ENCODE measurements at places on chromosomes 13 and 19.

GRCh38 chr13:111872475-111873150, 194.3 kb upstream of the SOX1 start:
- DNase-seq = no peak

GRCh38 chr13:64709079-64709478, 2521.1 kb downstream of the PCDH9 start:
- DNase-seq = no peak

DNA sequence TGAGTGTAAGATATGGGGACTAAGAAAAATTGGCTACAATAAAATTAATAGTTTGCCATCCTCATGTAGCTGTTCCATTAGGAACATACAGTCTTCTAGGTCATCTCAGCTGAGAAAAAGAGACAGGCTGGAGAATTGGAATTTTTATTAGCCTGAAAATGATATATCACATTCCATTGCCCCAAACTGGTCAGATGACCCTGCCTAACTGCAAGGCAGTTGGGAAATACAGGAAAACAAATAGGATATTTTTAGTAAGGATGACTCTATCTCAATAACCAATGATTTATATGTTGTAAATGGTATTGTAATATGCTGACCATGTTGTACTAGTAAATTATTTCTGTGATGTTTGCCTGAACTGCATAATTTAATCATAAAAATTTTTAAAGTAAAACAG, 673.8 kb downstream of the PCDH9 start:
- no peak for DNase-seq

DNA sequence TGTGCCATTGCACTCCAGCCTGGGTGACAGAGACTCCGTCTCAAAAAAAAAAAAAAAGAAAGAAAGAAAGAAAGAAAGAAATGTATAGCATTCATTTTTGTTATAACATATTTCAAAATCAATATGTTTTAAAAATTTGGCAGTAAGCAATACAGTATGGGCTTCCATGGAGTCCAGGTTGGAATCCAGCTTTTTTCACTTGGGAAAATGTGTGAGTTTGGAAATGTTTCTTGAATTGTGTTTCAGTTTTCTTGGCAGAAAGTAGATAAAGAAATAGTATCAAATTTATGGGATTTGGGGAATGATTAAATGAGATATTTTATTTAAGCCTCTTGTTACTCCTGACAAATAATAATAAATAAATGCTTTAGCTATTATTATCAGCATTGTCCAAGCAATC, 225.6 kb downstream of the PCDH9 start:
- DNase-seq = no peak

DNA sequence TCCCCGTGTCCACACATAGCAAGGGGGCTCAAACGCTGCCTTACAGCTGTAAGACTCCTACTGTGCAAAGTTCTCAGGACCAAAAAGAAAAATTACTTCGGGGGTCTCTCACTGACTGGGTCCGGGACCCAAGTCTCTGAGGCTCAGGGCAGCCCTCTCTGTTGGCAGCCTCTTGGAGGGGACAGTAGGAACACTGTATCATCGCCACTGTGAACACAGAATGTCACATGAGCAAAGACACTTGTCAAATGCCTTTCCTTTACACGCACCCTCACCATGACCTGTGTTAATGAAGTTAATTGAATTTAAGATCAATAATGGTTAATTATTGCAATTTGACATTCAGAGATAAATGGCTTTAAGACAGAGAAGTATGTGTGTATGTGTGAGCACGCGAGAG, 49.6 kb downstream of the TSHZ3 start:
- DNase-seq = no peak

DNA sequence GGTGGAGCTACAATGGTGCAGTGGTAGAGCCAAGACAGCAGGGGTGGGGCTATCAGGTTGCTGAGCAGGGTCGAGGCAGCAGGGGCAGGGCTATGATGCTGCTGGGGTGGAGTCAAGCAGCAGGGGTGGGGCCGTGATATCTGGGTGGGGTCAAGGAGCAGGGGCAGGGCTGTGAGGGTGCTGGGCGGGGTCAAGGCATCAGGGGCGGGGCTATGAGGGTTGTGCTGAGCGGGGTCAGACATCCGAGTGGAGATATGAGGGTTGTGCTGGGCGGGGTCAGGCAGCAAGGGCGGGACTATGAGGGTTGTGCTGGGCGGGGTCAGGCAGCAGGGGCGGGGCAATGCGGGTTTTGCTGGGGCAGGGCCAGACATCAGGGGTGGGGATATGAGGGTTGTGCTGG, 14.7 kb downstream of the HCN2 start:
- DNase-seq = no peak

DNA sequence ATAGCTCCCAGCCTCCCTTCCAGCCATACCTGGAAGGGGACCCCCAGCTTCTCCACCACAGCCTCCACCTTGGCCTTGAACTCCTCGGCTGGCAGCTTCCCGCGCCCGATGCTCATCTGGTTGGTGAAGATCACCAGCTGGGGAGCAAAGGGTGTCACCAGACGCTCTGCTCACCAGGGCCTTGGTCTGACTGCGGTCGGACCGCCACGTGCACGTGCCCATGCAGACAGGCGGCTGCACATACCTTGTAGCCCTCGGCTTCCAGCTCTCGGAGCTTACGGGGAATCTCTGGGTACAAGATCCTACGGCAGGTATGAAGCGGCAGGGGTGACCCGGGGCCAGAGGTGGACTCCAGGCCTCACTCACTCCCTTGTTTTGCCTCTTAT, 3.4 kb downstream of the PNKP start:
- peak; percentile 36 for DNase-seq

DNA sequence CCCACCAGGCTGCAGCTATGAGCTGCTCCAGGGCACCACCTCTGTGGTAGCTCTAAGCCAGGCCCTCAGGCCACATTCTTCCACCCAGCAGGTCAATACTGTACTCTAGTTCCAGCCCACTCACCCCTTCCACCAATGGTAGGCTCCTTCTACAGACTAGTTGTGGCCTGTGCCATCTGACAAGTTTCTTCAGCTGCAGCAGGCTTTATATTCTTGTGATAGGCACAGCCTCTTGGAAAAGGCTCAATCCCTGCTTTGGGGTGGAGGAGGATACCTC, 8.5 kb downstream of the MICU2 start:
- no peak for DNase-seq

DNA sequence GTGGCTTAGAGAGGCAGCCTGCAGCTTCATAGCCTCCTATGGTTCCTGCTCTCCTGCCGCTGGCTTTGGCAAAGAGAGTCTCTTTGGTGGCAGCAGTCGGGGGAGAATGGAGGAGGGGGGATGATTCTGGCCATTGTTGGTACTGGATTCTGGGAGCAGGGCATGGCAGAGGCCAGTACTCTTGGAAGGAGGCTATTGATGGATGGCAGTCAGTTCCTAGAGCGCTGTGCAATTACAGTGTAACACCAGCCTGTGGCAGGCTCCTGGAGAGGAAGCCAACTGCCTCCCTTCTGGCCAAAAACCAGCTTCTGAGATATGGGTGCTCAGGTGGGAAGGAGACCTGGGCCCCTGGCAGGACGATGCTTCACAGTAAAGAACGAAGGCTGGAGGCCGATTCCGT, 47.9 kb upstream of the TMTC4 start:
- no peak for DNase-seq

DNA sequence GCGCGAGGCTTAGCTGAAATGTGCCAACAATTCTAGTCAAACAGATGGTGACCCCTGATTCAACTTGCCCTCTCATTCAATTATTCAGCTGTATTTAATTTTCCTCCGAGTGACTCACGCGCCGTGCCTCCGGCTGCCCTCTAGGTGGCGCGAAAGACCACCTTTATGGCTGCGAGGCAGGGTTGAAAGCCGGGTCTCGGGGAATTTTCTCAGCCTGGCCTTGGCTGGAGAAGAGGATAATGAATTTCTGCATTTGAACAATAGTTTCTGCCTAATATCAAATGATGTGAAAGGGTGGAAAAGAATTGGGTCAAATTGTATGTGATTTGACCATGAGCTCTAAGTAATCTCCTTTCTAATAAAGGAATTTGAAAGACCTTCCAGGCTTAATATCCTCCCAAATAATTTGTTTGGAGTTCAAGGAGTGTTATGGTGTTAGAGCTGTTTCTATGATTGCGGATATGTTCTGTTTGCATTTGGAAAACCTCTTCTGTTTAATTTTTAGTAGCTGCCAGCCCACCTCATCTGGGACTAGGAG, 310.9 kb downstream of the ZNF536 start:
- peak; percentile 87 for DNase-seq

DNA sequence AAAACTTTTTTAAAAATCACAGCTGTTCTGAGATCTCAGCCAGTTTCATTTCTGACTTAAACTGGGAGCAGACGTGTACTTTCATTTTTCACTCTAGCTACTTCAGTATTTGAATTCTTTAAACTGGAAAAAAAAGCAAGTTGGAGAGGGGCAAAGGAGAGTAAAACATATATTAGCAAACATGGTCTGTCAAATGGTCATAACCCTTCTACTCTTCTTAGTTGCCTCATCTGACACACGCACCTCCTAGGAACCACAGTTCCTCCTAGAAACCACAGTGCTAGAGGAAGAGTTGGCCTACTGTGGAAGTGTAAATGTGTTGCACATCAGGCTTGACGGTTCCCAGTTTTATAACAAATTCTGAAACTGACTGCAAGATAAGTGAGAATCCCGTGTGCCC, 47.2 kb downstream of the TM9SF2 start:
- DNase-seq = no peak

- no peak for DNase-seq
Observed at GRCh38 chr19:13790354-13790753, 4.9 kb upstream of the ZSWIM4 start.

- DNase-seq = peak; percentile 77
Observed at GRCh38 chr19:39411081-39411831, 1.2 kb upstream of the PLEKHG2 start.

GRCh38 chr13:102757006-102757405, 16.6 kb downstream of the TEX30 start:
- no peak for DNase-seq

- DNase-seq = no peak
Observed at GRCh38 chr19:55549500-55550320, 4.4 kb upstream of the SBK3 start.

DNA sequence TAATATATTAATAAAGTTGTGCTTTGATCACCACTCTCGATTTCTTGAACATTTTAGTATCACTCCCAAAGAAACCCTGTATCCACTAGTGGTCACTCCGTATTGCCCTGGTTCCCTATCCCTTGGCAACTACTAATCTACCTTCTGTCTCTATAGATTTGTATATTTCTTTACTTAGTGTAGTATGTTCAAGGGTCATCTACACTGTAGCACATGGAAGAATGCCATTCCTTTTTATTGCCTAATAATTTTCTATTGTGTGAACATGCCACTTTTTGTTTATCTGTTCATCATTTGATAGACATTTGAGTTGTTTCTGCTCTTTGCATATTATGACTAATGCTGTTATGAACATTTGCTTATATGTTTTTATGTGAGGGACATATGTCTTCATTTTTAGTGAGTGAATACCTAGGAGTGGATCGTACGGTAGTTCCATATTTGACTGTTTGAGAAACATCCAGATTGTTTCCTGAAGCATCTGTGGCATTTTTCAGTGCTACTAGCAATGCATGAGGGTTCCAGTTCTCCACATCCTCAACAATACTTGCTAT, 254.0 kb downstream of the GPC6 start:
- no peak for DNase-seq

- no peak for DNase-seq
Observed at GRCh38 chr19:45333609-45334303, 6.8 kb upstream of the KLC3 start.

GRCh38 chr13:73722120-73722519, 412.1 kb downstream of the KLF12 start:
- no peak for DNase-seq

DNA sequence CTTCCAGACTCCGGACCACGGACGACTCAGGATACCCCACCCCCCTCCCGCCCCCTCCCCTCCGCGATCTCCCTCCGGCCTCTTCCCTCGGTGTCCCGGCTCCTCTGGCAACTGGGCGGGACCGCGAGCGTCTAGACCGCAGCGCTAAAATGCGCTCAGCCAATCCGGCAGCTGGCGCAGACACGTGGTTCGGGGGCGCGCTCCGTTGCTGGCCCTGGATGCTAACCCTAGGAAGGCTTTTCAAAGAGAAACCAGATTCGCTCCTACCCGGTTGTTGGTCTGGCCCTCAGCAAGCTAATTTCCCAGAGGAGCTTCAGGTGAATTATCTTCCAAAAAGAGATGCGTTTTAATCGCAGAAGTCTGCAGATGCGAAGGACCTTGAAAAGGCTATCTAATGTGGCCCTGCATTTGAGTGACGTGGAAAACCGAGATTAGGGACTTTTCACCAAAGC, at the start of gene DZIP1:
TSS of gene DZIP1 (minus strand) at position 106 of the 452 bp plus-strand sequence. CDS start 2,677 bp downstream, outside the sequence.
- DNase-seq = peak; percentile 91

DNA sequence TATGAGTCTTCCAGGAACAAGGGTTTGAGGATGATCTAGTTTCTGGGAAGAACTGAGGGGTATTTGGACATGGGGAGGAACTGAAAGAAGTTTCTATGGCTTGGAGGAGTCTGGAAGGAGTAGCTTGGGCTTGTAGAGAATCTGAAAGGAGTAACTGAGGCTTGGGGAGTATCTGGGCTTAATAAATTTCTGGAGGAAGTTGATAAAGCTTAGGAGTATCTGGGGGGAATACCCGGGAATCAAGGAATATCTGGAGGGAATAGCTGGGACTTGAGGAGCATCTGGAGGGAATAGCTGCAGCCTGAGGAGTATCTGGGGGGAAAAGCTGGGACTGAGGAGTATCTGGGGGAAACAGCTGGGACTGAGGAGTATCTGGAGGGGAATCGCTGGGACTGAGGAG, 16.0 kb downstream of the FSD1 start:
- no peak for DNase-seq

DNA sequence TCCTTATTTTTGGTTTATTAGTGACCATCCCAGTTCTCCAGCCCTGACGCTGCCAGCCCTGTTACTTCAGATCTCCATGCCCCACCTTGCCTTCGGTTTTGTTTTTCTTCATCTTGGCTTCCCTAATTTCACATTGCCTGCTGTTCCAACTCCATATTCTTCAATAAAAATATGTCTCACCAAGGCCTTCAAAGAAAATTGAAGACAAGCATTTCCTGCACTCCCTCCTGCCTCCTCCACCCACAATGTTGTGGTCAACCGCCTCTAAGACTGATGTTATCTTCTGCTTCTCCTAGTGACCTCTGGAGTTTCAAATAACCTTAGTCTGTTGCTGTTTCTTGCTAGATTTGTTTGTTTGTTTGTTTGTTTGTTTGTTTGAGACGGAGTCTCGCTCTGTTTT, 14.6 kb downstream of the PLD3 start:
- peak; percentile 36 for DNase-seq

GRCh38 chr13:63011996-63012395, 1596.3 kb upstream of the PCDH20 start:
- DNase-seq = peak; percentile 29

GRCh38 chr19:6229951-6230712, 49.6 kb downstream of the MLLT1 start:
- no peak for DNase-seq

- DNase-seq = no peak
Observed at GRCh38 chr19:41299046-41299754, 10.8 kb upstream of the CCDC97 start.

GRCh38 chr13:35785576-35786303, 309.3 kb upstream of the MAB21L1 start:
- no peak for DNase-seq
